ENCODE measurements at places on chromosomes 1 and 21. TPM values are rescaled to one million over a fixed set of nuclear protein-coding genes. Genes with fewer than 3 reads are reported as not detected.

Gene CGN
- 0.41 TPM for total RNA-seq

Gene RXRG
- total RNA-seq: 2.1 TPM

Gene PGM1
- total RNA-seq: 59.6 TPM

Gene BCL2L15
- total RNA-seq: 0.28 TPM

DNA sequence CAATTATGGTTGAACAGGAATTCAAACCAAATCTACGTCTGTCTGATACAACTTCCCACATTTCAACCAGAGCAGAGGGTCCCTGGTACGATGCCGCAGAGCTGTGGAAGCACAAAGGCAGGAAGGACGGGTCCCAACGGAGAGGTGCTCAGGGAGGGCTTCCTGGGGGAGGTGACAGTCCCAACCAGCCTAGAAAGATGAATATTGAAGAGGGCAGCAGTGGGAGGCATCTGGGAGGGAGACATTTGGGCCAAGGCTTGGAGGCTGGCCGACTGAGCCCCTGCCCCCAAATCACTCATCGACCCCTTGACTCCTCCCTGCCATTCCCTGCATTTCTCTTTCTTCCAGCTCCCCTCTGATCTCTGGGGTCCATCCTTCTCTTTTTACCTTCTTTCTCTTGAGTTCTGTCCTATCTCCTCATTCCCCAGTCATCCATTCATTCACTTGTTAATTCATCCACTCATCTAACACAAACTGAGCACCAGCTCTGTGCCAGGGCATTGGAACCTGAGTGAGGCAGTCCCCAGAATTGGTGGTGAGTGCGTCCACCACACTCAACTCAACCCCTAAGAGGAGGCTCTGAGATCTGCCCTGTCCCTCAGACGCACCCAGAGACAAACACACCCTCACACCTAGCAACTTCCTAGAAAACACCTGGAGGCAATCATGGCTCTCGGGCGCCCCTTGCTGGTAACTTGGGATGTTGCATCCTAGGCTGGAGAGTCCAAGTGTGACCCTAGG lies 13.2 kb upstream of the CELA3B start:
- peaks cover 12% of the 10 kb centered on the region for H3K4me1 ChIP-seq
- H3K4me3 ChIP-seq: no peak overlapping the region
- no peak overlapping the region for H3K27ac ChIP-seq
- H3K27me3 ChIP-seq: no peaks in the 10 kb centered on the region
- peak; percentile 89 for DNase-seq

DNA sequence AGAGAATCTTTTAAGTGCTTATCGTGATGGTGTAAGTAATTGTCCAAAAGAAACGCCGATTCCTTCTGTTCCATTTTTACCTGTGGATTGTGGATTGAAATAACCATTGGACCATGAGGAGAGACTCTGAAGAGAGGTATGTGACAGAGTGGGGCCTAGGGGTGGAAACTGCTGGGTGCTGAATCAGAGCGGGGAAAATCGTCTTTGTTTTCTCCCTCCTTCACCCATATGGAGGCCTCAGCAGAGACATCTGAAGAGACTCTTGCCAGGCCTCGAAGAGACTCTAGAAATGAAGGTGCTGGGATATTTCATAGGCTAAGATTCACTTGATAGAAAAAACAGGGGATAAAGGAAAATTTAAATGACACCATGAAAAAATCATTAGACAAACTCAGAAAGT lies 1327.0 kb downstream of the BRINP3 start:
- no peaks in the 10 kb centered on the region for H3K36me3 ChIP-seq
- no peak overlapping the region for H3K27ac ChIP-seq
- no peak overlapping the region for H3K4me3 ChIP-seq
- H3K27me3 ChIP-seq: no peaks in the 10 kb centered on the region
- DNase-seq: no peak
- H3K4me1 ChIP-seq: no peaks in the 10 kb centered on the region

DNA sequence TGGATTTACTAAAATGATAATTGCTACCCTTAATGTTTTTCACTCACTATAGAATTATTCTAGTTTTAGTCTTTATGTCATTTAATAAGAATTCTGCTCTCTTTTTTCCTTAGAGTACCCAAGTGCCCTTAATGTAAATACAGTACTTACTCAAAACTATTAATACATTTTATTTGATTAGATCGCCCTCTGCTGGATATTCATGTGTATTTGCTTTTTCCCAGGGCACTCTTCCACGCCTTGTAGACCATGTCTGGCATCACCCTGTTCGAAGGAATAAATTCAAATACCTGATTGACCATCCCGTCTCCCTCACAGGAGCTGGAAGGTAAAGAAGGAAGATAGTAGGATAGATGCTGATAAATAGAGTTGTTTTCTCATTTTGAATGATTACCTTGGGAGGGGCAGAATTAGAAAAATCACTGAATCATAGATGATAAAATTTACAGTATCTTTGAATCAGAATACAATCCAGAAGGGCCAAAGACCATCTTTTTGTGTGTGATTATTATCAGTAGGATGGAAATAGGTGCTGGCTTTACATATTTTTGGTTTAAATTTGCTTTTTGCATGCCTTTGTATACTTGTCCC lies 4.1 kb downstream of the AXDND1 start:
- no peak overlapping the region for H3K4me3 ChIP-seq
- no peaks in the 10 kb centered on the region for H3K36me3 ChIP-seq
- H3K27ac ChIP-seq: no peak overlapping the region
- H3K4me1 ChIP-seq: peaks cover 5% of the 10 kb centered on the region
- DNase-seq: no peak

GRCh38 chr1:206742719-206743383 lies 27.7 kb upstream of the IL19 start:
- H3K27me3 ChIP-seq: no peaks in the 10 kb centered on the region
- no peaks in the 10 kb centered on the region for H3K36me3 ChIP-seq
- H3K4me3 ChIP-seq: no peak overlapping the region
- no peak overlapping the region for H3K27ac ChIP-seq
- DNase-seq: no peak

DNA sequence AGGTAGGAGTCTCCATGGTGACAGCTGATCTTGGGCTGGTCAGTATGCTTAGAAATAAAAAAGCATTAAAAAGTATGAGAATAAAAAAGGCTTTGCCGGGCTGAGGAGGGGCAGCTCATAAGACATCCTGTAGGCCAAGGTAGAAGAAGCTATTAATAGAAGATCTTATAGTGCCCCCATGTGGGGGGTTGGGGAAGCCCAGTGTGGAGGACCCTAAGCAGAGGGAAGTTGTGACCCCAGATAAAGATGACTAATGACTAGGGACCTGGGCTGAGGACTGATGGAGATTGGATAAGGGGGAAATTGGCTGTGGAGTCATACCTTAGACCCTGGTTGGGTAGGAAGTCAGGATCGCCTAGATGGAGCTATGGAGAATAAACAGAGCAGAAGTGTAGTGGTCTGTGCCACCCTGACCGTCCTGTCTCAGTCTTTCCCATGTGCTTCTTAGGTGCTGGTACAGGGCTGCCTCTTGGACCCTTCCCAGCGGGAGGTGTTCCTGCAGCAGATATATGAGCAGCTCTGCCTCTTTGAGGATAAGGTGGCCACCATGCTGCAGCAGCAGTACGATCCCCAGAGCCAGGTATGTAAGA lies 25.0 kb downstream of the SZT2 start:
- DNase-seq: no peak
- H3K4me3 ChIP-seq: no peak overlapping the region
- H3K27ac ChIP-seq: no peak overlapping the region

DNA sequence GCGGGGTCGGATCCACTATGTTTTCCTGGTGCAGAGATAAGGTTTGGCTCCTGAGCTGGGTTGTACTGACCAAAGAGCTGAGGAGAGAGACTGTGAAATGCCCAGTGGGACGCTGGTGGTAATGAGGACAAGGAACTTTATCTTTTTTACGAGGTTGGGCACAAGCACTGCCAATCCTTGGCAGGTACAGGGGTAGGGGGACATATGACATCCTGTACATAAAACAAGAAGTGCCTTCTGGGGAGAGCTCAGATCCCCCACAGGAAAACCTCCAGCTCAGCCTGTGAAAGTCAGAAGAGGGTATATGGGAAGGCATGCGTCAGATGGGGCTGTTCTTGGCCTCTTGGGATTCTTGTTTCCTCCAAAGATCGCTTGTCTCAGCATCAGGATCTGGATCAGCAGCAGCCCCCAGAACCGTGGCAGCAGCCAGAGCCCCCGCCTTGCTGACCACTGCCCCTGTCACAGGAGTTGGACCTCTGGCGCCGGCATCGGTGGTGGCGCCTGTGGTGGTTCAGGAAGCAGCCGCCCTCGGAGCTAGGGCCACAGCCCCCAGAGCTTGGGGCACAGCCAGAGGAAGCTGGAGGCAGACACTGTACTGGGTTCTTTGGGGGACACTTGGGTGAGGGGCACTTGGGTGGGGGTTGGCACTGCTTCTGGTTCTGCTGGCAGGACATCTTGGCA lies 905 bp downstream of the LCE3E start:
- H3K27ac ChIP-seq: no peak overlapping the region
- no peak for DNase-seq
- H3K4me1 ChIP-seq: no peaks in the 10 kb centered on the region
- H3K27me3 ChIP-seq: no peaks in the 10 kb centered on the region
- no peak overlapping the region for H3K4me3 ChIP-seq

- H3K4me1 ChIP-seq: no peaks in the 10 kb centered on the region
- no peaks in the 10 kb centered on the region for H3K36me3 ChIP-seq
- no peak overlapping the region for H3K4me3 ChIP-seq
- no peaks in the 10 kb centered on the region for H3K27me3 ChIP-seq
Measured at GRCh38 chr1:49556676-49557234, 467.0 kb downstream of the AGBL4 start.

DNA sequence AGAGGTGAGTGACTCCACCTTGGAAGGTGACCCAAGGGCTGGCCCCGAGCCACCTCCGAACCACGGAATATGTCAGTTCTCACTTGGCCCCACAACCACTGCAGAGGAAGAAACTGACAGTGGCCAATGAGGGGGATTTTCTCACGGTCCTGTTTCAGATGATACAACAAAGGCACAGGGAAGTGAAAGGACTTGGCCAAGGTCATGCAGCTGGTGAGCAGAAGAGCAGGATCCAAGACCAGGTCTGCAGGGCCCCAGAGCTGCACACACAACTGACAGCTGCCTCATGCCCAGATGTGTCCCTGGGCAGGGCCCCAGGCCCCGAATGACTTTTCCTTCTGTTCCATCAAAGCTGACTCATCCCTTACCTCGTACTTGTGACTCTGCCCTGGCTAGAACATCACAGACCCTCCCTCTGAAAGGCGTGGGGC lies 25.8 kb upstream of the EVA1B start:
- DNase-seq: no peak
- H3K36me3 ChIP-seq: peaks cover 39% of the 10 kb centered on the region
- no peaks in the 10 kb centered on the region for H3K27me3 ChIP-seq
- H3K4me3 ChIP-seq: no peak overlapping the region

DNA sequence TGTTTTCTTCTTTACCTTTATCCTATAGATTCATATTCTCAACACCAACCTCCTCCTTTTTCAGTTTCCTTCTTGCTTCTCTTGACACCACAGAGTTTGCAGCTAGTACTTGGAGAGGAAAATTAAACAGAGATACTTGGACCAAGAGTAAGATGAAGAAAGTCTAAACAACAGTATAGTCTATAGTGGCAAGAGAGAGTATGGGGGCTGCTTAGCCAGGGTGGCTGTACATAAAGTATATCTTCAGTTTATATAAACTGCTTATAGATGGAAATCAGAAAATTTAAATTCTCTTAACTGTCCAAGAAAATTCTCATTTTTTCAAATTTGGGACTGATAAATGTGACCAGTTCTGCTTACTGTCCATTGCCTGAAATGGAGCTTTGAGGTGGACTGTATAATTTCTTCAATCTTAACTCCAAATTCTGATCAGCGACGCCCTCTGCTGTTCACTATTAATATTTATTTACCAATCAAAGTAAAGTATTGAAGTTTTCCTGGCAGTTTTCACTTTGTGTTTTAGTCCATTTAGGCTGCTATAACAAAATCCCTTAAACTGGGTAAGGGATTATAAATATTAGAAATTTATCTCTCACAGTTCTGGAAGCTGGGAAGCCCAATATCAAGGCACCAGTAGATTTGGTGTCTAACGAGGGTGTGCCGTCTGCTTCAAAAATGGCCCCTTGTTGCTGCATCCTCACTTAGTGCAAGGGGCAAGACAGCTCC lies 14.8 kb upstream of the METTL18 start:
- DNase-seq: no peak
- no peaks in the 10 kb centered on the region for H3K27me3 ChIP-seq
- no peaks in the 10 kb centered on the region for H3K4me1 ChIP-seq
- H3K27ac ChIP-seq: no peak overlapping the region
- no peak overlapping the region for H3K4me3 ChIP-seq

DNA sequence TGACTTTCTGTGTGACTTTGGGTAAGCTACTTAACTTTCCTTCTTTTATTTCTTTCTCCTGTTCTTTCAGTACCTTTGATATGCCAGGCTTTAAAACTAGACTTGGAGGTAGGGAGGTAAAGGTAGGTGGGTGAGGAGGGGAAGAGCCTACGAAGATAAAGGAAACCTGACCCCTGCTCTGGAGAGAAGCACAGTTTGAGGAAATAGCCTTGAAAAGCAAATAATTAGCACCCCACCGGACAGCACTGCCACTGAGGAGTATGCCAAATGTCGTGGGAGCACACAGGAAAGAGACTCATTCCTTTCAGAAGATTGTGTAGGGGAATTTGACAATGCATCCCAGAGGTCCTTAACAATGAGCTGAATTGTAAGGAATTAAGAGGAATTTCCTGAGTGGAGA lies 65.2 kb upstream of the SPAG17 start:
- no peak overlapping the region for H3K4me3 ChIP-seq
- DNase-seq: no peak
- H3K4me1 ChIP-seq: no peaks in the 10 kb centered on the region
- no peaks in the 10 kb centered on the region for H3K36me3 ChIP-seq

DNA sequence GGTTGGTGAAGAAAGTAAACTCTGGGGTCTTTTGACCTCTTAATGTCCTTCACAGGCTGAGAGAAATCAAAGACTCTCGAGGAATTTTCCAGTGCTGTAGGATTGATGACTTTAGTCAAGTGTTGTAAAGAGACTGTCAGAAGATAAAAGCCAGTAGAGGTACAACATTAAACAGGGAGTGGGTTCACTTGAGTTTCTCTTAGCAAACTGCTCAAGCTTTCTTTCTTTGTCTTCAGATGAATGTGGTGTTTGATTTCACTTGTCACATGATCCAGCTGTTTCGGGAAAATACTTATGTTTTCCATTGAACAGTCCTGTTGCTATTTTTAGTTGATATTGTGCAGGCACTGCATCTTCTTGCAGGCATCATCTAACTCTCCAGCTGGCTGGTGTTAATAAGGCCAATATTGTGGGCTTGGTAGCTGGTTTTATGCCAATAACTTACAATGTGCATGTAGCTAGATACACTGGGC lies 45.6 kb downstream of the XCL2 start:
- H3K27me3 ChIP-seq: no peaks in the 10 kb centered on the region
- peak; percentile 72 for DNase-seq
- H3K36me3 ChIP-seq: no peaks in the 10 kb centered on the region

DNA sequence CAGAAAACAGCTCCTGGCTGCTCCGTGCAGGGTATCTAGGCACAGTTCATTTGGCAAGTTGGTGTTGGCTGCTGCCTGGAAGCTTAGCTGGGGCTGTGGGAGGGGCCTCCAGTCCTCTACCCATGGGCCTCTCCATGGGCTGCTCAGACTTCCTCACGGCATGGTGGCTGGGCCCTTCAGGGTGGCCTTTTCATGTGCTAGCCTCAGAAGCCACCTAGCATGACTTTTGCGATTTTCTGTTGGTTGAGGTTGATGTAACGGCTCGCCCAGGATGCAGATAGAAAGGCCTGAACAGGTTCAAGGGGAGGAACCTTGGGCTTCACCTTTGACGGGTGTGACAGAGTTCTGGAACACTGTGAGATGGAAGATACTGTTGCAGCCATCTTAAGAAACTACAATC lies 25.8 kb upstream of the LHX4 start:
- no peaks in the 10 kb centered on the region for H3K4me1 ChIP-seq
- H3K27ac ChIP-seq: no peak overlapping the region
- H3K27me3 ChIP-seq: no peaks in the 10 kb centered on the region
- H3K4me3 ChIP-seq: no peak overlapping the region
- H3K36me3 ChIP-seq: no peaks in the 10 kb centered on the region

All from sigmoid colon (tissue), 7 donors.